ENCODE measurements at places on chromosomes 3 and 15.

DNA sequence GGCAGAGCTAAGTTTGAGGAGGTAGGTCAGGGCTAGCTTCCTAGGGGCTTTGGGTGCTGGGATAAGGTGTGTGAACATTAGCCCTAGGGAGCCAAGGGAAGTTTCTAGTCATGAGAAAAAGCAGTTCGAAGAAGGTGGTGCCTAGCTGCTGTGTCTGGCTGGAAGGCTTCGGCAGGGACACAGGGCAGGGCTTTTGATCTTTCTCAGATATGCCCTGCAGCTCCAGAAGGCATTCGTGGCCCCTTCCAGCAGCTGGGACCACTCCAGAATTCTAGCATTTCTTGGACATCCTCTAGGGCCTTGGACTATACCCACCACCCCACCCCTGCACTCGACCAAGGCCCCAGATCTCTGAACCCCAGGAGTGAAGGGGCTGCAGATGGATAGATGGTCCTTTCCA, 88.6 kb downstream of the TOP2B start:
- DNase-seq, result no peak

DNA sequence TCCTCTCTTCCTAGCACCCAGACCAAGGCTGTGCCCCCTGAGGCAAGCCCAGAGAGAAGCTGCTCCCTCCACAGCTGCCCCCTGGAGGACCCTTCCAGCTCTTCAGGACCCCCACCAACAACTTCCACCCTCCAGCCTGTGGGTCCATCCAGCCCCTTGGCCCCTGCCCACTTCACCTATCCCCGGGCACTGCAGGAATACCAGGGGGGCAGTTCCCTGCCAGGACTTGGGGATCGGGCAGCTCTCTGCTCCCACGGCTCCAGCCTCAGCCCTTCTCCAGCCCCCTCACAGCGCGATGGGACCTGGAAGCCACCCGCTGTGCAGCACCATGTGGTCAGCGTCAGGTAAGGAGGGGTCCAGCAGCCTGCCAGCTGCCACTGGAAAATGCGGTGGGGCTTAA, 5.6 kb downstream of the DISP2 start:
- DNase-seq, result no peak

DNA sequence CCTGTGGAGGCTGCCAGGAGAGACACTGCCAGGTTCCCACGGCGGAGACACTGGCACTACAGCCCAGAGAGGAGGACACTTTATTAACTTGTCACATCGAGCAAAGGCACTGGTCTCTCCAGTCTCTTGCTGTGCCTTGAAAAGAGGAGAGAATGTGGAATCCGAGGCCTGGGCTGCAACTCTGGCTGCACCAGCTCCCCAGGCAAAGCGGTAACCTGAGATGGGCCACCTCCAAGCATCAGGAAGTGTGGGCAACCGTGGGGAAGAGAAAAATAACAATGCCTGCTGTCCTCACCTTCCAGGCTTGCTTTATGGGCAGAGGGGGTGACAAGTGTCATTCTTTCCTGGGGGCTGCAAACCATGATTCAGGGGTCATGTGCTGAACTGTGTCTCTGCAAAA, 91.6 kb upstream of the RGMA start:
- DNase-seq, result no peak

DNA sequence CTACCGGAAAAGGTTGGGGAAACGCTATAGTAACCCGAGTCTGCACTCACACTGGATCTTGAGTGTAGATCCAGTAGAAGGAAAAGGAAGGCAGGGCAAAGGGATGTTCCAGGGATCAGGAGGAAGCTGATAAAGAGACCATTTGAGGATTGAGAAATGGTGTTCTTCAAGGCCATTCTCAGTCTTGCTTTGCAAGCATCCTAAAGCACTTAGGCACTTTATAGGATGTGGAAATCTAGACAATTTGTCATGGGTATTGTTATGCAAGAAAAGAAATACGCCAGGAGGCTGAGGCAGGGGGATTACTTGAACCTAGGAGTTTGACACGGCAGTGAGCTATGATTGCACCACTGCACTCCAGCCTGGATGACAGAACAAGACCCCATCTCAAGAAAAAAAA, 13.2 kb upstream of the SCAMP5 start:
- no peak for DNase-seq

DNA sequence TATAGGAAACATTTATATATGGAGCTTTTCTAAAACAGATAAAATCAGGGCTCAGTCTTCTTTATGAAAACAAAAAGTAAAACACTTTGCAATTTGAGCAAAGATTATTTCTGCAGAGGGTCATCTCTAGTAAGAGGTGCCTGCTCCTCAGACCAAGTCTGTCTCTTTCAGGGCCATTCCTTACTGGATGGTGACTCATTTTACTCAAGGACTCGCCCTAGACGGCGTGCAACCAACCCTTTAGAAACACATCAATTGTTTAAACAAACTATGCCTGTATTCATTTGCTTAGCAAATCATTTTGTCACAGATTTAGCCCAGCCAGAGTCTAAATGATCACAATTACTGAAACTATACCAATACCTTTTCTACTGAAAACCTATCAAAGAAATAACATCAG, 242.8 kb upstream of the ICE2 start:
- DNase-seq, result no peak

GRCh38 chr15:99230867-99231266, 18.5 kb downstream of the TTC23 start:
- no peak for DNase-seq
